ENCODE measurements at places on chromosomes 1 and 21.

GRCh38 chr1:26317612-26318337 lies at the start of gene CD52:
Gene CD52 (plus strand): TSS chr1:26317958. CDS start chr1:26318018, 60 bp downstream.
- no peak for DNase-seq

DNA sequence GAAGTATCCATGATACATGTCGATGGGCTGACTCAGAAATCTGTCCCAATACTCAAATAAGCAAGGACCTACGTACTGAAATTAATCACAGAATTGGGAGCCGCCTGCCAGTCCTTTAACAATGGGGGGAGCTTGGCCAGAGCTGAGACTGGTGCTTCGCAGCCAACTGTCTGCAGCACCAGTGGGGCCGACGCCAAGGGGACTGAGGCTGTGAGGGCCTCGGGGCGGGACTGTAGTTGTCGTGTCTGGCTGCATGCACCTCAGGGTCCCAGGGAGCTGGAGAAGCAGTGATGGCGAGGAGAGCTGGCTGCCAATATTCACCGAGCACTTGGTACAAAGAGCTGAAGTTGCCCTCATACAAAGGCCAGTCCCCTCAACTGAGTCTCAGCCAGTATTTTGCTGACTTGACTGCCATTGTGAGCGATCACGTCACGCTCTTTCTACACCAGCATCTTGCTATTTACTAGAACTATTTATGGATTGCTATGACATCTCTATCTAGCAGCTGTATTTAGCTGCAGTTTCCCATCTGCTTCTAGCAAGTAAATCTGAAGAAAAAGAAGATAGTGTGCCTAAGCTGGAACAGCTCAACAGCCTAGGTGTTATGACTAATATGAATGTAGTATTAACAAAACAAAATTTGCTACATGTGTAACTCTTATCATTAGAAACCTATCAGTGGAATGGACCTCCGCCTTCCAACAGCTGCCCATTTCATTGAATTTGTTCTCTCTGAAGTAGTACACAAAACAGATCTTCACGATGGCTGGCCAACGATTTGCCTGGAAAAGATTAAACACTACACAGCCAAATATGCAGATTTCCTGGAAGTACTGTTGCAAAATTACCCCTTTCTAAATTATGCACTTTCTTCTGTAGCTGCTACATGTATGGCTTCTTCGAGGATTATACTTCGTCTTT lies 29.1 kb downstream of the EVI5 start:
- no peak for DNase-seq

- peak; percentile 3 for DNase-seq
Measured at GRCh38 chr1:209490013-209490412, 93.5 kb upstream of the CAMK1G start.

DNA sequence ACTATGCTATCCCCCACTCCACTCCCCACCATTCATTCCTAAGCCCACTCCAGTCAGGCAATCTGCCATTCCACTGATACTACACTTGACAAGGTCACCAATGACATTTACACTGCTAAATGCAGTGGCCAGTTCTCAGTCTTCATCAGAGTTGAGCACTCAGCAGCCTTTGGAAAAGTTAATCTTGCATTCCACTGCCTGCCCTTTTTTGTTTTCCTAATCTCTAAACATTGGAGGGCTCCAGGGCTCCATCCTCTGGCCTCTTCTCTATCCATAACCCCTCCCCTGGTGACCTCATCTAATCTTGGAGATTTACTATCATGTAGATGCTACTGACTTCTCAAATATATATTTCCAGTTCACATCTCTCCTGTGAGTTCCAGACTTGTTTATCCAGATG lies 70.9 kb upstream of the S1PR1 start:
- no peak for DNase-seq

DNA sequence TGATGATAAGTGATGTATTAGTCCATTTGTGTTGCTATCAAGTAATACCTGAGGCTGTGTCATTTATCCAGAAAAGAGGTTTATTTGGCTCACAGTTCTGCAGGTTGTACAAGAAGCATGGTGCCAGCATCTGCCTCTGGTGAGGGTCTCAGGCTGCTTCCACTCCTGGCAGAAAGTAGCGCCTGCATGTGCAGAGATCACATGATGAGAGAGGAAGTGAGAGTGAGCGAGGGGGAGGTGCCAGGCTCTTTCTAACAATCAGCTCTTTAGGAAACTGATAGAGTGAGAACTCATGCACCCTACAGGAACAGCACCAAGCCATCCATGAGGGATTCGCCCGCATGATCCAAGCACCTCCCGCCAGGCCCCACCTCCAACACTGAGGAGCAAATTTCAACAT lies 2.2 kb upstream of the FHAD1 start:
- no peak for DNase-seq

DNA sequence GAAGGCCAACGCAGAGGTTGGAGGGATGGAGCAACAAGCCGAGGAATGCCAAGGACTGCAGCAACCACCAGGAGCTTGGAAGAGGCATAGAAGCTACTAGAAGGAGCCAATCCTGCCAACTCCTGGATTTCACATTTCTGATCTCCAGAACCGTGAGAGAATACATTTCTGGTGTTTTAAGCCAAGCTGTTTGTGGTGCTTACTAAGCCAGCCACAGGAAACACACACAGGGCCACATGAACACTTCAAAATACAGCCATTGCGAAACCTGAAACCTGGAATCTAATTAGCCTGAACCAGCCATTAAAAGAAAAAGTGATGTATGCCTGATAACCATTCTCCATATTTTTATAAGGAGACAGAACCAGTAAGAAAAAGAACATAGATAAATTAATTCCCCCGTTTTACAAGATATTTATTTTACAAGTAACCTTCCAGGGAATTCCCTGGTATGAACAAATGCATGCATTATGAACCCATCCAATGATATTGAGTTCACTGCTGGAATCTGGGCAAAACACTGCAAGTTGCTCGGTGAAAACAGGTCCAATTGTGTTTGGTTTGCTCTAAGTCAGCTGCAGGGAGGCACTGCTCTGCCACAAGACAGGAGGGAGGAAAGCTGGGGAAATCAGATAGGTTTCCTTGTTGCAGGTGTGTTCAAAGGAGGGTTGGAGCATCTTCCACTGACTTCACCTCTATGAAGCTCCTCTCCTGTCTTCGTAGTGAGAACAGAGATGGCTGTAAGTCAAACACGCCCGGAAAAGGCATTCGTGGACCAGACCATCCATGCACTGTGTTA lies 70.2 kb downstream of the ETS2 start:
- peak; percentile 15 for DNase-seq

- no peak for DNase-seq
Measured at GRCh38 chr1:159939678-159940002, 5.8 kb downstream of the IGSF9 start.

DNA sequence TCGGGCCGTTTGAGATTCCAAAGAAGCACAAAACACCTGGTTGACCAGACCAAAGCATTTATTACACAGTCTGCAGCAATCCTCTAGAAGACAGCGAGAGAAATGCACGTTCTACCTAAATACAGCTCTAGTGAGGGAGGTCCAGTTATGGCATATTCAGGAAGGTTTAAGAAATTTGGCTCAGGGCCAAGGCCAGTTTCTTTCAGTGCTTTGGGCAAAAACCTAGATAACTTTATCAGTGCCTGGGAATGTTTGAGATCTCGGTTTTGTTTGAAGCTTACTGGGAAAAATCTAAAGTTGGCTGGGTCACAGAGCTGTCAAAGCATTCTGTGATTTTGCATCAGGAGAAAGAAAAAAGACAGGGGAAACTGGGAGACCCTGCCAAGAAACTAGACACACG lies 514.0 kb upstream of the TMPRSS15 start:
- no peak for DNase-seq

DNA sequence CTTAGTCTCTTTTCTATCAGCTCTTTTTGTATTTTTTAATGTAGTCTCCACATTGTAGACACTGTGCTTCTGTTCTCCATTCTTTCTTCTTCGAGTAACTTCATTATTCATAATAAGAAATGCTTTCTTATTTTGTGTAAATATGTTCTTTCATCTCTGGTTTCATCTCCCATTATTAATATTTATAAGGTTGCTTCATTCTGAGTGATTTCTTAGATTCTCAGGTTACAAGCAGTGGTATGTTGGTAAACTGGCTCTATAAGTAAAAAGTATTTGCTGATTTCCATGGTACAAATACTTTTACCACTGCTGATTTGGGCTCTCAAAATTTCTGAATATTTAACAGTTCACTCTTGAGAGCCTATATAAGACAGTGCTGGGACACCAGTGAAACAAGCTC lies 81.3 kb downstream of the CDC14A start:
- DNase-seq, result no peak

DNA sequence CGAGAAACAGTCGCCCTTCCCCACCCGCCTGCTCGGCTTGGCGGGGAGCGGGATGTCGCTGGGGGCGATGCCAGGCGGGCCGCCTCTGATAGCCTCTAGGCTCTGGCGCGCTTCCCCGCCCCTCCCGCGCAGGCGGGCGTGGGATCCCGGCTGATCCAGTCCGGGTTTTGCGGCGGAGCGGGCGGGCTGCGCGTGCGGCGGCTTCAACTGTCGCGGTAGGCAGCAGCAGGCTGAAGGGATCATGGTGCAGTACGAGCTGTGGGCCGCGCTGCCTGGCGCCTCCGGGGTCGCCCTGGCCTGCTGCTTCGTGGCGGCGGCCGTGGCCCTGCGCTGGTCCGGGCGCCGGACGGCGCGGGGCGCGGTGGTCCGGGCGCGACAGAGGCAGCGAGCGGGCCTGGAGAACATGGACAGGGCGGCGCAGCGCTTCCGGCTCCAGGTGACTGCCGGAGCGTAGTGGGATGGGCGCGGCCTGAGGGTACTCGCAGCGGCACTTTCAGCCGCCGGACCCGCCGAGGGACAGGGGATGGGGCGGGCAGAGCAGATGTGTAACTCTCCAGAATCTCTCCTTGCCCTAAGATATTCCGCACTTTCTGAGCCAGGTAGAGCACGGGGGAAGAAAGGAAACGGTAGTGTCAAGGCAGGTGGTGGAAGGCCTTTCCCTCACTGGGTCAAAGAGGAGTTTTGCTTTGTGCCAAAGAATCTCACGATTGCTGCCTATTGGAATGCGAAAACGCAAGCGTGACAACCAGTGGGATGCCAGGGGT lies at the start of gene FAAH:
FAAH (plus strand) TSS at position 210 of the 764 bp plus-strand sequence; CDS start at position 242, 32 bp downstream.
- peak; percentile 73 for DNase-seq

DNA sequence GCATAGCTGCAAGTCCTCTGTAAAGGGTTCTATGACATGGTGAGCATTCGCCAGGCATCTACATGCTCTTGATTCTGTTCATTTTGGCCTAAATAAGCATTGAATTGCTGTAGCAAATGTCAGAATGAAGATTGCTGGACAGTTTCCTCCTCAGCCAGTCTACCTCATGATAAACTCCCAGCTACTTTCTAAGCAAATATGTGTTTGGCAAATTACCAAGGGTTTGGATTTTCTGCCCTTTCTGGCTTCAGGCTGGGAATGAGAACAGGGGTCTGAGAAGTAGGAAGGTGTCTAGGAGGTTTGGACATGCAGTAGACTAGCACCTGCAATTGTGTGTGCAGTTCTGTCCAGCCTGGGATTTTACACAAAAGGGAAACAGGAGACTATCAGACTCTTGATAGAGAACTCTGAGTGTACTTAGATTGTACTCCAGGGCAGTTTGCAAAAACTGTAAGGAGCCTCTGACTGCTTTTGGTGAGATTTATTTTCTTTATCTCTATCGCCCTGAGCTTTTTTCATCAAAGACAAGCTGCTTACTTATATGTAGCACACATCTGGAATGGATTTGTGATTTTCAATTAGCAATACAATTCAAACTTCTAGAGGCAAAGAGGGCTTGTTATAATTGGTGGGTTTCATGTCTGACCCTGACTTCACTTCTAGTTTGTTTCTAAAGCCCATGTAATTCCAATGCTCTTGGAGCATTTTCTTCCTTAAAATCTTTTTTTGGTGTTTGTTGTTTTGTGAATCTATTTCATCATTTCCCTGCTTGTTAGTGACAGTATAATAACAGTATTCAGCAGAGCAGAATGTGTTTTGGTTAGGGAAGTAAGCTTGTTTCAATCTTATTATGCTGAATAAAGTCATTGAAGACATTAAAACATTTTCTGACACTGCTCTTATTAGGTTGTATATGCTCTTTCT lies 150.8 kb downstream of the VPS13D start:
- DNase-seq, result no peak

- DNase-seq, result no peak
Measured at GRCh38 chr1:151837197-151837596, 2.4 kb downstream of the C2CD4D start.

- DNase-seq, result no peak
Measured at GRCh38 chr1:156592910-156593660, 1.5 kb downstream of the NAXE start.

DNA sequence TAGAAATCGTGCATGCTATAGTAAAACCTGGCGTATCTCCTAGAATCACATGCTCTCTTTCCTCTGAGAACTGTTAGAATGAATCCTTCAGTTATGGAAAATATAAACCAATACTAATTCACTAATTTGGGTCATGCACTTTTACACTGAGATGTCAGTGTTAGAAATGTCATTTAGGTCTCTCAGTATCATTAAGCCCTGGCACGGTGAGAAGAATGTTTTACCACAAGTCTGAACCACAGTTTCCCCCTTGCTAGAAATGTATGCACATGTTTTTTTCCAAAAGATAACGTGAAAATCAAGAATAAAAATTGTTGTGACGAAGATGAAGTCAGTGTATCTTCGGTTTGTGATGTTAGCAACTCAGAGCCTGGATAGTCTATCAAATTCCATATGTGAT lies 1062.7 kb upstream of the NCAM2 start:
- DNase-seq, result no peak

DNA sequence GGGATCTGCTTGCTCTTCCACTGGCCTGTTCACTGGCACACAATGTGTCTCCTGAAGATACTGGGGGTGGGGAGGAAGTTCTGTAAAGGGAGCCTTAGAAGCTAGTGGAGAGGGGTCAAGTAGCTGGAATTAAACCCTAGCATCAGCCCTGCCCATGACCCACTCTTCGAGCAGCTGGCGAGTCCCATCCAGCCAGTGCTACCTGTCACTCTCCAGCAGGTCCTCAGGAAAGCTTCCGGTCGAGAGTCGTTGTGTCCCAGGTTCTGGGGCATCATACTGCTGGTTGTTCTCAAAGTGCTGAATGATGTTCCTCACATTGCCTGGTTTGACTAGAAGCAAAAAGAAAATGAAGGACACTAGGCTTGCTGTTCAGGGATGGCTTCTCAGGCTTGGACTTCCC lies 30.9 kb downstream of the LRRC71 start:
- DNase-seq, result no peak

DNA sequence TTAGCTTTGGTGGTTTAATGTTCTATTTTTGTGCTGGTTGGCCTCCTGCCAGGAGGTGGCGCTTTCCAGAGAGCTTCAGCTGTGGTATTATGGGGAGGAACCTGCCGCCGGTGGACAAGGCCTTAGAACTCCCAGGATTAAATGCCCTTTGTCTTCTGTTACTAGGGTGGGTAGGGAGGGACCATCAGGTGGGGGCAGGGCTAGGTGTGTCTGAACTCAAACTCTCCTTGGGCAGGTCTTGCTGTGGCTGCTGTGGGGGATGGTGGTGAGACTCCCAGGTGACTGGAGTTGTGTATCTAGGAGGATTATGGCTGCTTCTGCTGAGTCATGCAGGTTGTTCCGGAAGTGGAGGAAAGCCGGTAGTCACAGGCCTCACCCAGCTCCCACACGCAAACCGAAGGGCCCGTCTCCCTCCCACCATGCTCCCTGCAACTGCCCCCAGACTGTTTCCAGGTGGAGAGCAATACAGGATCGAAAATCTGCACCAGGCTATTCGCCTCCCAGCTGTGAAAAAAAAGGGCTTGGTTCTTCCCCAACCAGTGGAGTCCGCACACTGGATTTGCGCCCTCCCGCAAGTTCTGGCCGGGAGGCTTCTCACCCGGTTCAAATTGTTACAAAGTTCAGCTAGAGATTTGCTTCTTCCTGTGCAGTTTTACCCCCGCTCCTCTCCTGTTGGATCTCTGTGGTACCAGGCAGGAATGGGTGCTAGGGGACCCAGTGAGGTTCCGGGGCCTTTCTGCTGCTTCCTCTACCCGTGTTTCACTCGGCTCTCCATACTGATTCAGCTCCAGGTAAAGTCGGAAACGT lies 220.5 kb downstream of the CENPF start:
- DNase-seq, result no peak
